ENCODE measurements at places on chromosomes 4 and X. TPM values are rescaled to one million over a fixed set of nuclear protein-coding genes. Genes with fewer than 3 reads are reported as not detected.
A peak's percentile ranks its signal among the peaks of the same experiment; 100 is the strongest.

Gene MAGEA8
- not detected for total RNA-seq

Gene FAM53A
- 0.77 TPM for total RNA-seq

Gene BMX
- not detected for total RNA-seq

Gene MTMR8
- total RNA-seq = 1.0 TPM

Gene CT45A6
- not detected for total RNA-seq

Gene KIAA1210
- not detected for total RNA-seq

GRCh38 chrX:78064152-78064551 lies 39.9 kb upstream of the PGK1 start:
- H3K4me1 ChIP-seq = peaks cover 2% of the 10 kb centered on the region
- H3K4me3 ChIP-seq = no peak overlapping the region
- no peaks in the 10 kb centered on the region for H3K27me3 ChIP-seq
- no peaks in the 10 kb centered on the region for H3K36me3 ChIP-seq
- DNase-seq = no peak

DNA sequence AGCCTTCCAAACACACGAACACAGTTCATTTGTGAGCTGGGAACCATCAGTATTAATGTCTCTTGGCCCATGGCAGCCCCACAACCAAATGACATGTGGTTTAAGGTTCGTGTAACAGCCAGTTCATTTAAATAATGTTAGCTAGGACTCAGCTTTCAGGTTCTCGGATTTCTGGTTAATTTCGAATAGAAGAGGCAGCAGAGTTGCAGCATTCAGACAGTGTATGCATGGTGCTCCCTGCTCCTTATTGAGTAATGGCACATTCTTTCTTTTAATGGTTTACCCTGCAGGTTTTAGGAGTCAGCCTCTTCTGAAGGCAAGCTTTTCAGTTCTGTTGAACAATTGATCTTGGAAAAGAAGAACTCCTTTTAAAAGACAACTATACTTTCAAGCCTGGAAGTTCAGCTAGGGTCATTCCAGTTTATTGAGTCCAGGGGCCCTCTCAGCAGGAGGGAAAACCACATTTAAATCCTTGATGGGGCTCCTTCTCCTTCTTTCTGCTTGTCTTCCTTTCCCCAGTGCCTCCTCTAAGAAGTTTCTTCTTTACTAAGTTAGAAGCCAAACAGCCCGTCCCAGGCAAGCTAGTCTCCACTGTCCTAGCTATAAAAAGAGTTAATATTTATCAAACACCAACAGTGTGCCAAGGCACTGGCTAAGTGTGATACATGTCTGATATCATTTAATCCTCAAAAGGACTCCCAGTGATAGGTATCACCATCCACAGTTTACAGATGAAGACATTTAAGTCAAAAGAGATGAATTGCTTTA lies 5.0 kb upstream of the RNF175 start:
- no peak overlapping the region for H3K4me3 ChIP-seq
- peaks cover 5% of the 10 kb centered on the region for H3K27me3 ChIP-seq
- DNase-seq = no peak
- no peaks in the 10 kb centered on the region for H3K36me3 ChIP-seq
- H3K4me1 ChIP-seq = no peaks in the 10 kb centered on the region

DNA sequence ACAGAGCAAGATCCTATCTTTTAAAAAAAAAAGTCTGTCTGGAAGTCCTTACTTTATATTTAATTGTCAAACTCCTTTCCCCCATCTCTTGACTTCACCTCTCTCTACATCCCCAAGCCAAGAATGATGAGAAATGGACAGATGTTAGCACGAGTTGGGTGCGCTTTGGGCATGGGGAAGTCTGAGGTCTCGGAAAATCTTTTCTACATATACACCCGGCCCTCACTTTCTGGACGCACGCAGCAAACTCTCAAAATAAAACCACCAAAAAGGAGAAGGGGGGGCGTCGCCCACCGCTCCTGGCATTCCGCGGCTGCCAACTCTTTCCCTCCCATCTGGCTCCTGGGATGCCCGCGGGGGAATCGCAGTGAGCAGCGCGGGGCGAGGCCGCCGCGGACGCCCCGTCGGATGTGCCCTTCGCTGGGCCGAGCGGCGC lies 756 bp downstream of the IGFBP7 start:
- no peaks in the 10 kb centered on the region for H3K27me3 ChIP-seq
- peak overlapping the region; percentile 64 for H3K4me3 ChIP-seq
- peaks cover 8% of the 10 kb centered on the region for H3K4me1 ChIP-seq
- peak overlapping the region; percentile 59 for H3K27ac ChIP-seq
- no peak for DNase-seq

- no peak overlapping the region for H3K4me3 ChIP-seq
- peak; percentile 36 for DNase-seq
- no peaks in the 10 kb centered on the region for H3K4me1 ChIP-seq
- no peaks in the 10 kb centered on the region for H3K27me3 ChIP-seq
- no peaks in the 10 kb centered on the region for H3K36me3 ChIP-seq
These were observed 635.6 kb downstream of the STPG2 start for GRCh38 chr4:97507587-97508245.

- H3K4me1 ChIP-seq = no peaks in the 10 kb centered on the region
- no peaks in the 10 kb centered on the region for H3K36me3 ChIP-seq
- no peaks in the 10 kb centered on the region for H3K27me3 ChIP-seq
- H3K27ac ChIP-seq = no peak overlapping the region
- DNase-seq = no peak
These were observed 1.7 kb downstream of the PPP1R3F start for GRCh38 chrX:49271341-49271740.

DNA sequence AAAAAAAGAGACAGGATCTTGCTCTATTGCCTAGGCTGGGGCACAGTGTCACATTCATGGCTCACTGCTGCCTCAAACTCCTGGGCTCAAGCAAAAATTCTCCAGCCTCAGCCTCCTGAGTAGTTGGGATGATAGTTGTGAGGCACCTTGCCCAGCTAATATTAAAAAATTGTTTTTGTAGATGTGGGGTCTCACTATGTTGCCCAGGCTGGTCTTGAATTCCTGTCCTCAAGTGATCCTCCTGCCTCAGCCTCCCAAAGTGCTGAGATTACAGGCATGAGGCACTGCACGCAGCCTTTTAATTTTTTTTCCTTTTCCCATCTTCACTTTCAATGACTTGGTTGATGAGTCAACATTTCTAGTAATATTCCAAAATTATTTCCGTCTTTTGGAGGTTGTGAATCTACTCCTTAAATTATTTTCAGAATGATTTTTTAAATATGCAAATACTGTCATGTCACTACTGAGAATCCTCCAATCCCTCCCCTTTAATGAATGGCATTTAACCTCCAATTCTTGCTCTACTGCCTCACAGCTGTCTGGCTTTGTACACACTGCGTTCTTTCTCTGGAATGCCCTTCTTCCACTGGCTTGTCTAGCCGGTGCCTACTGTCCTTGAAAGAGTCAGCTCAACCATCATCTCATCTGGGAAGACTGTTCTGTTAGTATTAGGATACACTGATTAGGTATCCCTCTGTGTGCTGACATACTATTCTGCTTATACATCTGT lies 27.5 kb upstream of the DCTD start:
- no peak for DNase-seq
- H3K36me3 ChIP-seq = no peaks in the 10 kb centered on the region
- H3K4me1 ChIP-seq = no peaks in the 10 kb centered on the region
- H3K27ac ChIP-seq = no peak overlapping the region
- H3K4me3 ChIP-seq = no peak overlapping the region
- peaks cover 5% of the 10 kb centered on the region for H3K27me3 ChIP-seq

DNA sequence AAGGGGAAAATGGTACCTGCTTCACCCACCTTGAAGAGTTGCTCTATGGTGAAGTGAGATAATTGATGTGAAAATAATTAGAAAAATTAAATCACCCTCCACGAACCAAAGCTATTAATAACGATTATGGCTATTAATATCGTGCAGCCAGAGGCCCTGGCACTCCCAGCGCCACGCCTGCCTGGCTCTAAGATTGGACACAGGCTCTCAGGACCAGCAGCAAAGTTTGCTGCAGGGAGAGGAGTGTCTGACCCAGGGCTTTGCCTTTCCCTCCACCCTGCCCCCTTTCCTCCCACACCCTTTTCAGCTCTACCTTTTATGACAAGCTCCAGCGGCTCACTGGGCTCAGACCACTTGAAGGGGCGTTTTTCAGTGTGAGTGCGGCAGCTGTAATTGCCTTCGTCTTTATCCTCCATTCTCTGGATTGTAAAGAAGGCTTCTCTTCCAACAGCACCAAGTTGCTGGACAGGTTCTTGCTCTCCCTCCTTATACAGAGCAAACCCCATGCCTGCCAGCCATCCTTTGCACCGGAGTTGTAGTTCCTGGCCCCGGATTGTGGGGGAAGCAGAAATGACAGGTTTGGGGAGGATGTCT lies 11.5 kb downstream of the IGSF1 start:
- no peak for DNase-seq
- H3K4me1 ChIP-seq = no peaks in the 10 kb centered on the region
- H3K4me3 ChIP-seq = no peak overlapping the region
- H3K27me3 ChIP-seq = no peaks in the 10 kb centered on the region
- no peaks in the 10 kb centered on the region for H3K36me3 ChIP-seq
- no peak overlapping the region for H3K27ac ChIP-seq

DNA sequence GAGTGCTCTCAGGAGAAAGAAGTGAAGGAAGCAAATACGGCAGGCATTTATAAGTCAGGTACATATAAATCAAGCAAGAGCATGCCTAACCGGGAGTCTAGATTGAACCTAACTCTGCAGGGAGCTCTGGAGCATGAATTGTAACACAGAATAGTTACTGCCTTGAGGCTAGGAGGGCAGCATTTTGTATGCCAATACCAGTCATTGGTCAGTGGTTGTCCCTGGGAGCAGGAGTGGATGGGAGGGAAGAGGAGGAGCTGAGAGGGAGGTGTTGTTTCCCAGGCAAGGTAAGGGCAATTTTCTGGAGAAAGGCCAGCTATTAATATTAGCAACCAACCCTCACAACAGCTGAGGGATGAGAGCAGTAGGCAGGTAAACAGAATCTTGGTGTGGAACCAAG lies 224.7 kb upstream of the DCAF8L1 start:
- H3K4me3 ChIP-seq = no peak overlapping the region
- no peaks in the 10 kb centered on the region for H3K36me3 ChIP-seq
- no peaks in the 10 kb centered on the region for H3K27me3 ChIP-seq
- no peak overlapping the region for H3K27ac ChIP-seq
- H3K4me1 ChIP-seq = no peaks in the 10 kb centered on the region

DNA sequence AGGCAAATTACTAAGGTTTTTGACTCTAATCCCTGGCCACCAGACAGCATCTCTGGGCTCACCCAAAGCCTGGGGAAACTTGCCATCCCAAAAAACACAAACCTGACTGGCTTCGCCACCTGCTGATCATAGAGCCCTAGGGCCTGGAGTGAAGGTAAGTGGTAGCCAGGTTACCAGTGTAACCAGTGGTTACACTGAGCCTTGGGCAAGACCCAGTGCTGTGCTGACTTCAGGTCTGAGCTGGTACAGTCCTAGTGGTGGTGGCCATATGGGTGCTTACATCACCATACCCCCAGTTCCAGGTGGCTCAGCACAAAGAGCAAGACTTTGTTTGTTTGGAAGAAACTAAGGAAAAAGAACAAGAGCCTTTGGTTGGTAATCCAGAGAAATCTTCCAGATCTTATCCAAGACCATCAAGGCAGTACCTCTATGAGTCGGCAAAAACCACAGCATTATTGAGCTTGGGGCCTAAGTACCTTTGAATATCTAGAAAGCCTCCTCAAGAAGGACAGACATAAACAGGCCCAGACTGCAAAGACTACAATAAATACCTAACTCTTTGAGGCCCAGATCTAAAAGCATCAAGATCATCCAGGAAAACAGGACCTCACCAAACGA lies 13.7 kb downstream of the MED14 start:
- no peak overlapping the region for H3K27ac ChIP-seq
- no peak for DNase-seq
- peaks cover 3% of the 10 kb centered on the region for H3K4me1 ChIP-seq
- H3K27me3 ChIP-seq = no peaks in the 10 kb centered on the region

GRCh38 chrX:74490247-74490646 lies 69.0 kb downstream of the SLC16A2 start:
- H3K4me1 ChIP-seq = no peaks in the 10 kb centered on the region
- DNase-seq = no peak
- no peak overlapping the region for H3K4me3 ChIP-seq
- H3K27ac ChIP-seq = no peak overlapping the region

DNA sequence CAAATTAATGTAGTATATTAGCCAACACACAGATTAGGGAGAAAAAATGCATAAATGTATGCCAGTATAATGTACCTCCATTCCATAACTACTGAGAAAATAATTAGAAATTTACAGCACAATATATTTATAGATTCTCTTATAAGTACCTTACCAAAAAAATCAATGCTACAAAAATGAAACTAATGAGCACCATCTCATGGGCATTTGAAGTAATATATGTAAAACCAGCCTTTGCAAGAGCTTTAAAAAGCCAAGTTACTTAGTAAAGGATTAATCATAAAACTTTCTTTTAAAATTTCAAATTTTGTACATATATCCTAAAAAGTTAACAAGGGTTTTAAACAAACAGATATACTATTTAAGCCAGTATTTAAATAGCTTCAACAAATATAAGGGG lies 43.2 kb downstream of the LRBA start:
- no peak overlapping the region for H3K27ac ChIP-seq
- H3K27me3 ChIP-seq = no peaks in the 10 kb centered on the region
- H3K36me3 ChIP-seq = no peaks in the 10 kb centered on the region
- no peak overlapping the region for H3K4me3 ChIP-seq
- no peak for DNase-seq
- no peaks in the 10 kb centered on the region for H3K4me1 ChIP-seq

GRCh38 chrX:39704590-39704989 lies 393.2 kb downstream of the BCOR start:
- no peaks in the 10 kb centered on the region for H3K4me1 ChIP-seq
- H3K27ac ChIP-seq = no peak overlapping the region
- no peak for DNase-seq
- H3K4me3 ChIP-seq = no peak overlapping the region

DNA sequence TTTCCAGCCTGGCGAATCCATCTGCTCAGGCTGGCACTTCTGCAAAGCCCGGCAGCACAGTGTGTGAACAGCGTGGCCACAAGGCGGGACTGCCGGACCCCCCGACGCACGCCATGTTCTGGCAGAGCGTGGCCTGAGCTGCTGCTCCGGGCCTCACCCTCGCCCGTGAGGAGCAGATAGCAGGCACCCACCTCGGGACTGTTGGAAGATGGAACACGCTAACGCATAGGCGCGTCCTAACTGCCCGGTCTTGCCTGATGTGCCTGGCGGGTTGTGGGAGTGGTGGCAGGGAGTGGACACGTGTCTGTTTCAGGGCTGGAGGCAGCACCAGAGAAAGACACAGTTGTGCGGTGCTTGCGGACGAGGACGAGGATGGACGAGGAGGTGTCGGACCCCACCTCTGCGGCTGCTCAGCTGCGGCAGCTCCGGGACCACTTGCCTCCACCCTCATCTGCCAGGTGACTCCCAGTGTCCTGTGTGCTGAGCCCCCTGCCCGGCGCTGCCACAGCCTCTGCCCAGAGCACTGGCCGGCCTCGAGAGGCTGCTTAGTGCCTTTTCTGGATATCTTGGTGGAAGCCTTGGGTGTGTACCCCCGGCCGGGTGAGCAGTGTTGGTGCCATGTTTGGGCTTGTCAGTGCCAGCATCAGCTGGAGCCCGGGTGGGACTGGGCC lies 28.2 kb downstream of the UVSSA start:
- no peak overlapping the region for H3K4me3 ChIP-seq
- H3K27me3 ChIP-seq = no peaks in the 10 kb centered on the region
- no peak overlapping the region for H3K27ac ChIP-seq
- H3K4me1 ChIP-seq = no peaks in the 10 kb centered on the region

- no peak for DNase-seq
- H3K27me3 ChIP-seq = no peaks in the 10 kb centered on the region
- no peak overlapping the region for H3K4me3 ChIP-seq
- no peak overlapping the region for H3K27ac ChIP-seq
These were observed 45.1 kb downstream of the JADE3 start for GRCh38 chrX:46957297-46957696.
